ENCODE measurements at places on chromosomes 2 and 18.

DNA sequence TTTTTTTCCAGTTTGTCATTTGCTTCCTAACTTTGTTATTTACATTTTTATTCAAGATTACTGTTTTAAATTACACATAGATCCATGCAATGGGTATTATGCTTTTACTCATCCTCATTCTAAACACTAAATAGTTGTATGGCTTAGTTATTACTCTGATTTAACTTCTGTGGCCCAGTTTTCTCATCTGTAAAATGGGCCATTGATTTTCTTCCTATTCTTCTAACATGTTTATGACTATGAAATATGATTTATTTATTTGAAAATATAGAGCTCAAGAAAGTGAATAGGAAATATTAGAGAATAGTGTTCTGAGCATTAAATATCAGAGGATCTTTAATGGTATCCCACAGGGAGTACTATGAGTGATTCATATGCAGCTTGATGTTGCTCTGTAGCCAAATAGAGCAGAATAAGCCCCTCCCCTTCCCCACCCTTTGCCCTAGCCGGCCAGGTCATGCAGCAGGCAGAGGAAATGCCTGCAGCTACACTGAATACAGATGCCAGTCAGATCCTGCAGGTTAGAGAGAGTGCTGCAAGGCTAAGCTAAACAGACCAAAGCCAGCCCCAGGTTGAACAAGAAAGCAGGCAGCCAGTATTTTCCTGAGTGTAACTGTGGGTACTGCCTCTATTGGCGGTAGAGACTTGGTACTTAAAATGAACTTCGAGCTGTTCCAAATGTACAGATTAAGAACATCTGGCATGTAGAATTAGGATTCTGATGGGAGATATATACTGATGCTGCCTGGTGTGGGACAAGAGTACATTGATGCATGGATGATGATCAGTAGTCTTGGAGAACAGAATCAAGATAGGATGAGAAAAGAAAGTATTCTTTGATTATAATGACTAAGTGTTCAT lies 11.7 kb upstream of the ACYP2 start:
- DNase-seq = no peak

- DNase-seq = no peak
Observed at GRCh38 chr2:107589079-107589491, 237.6 kb upstream of the RGPD4 start.

- no peak for DNase-seq
Observed at GRCh38 chr2:136286423-136286822, 168.5 kb upstream of the CXCR4 start.

- DNase-seq = no peak
Observed at GRCh38 chr2:213101692-213102460, 49.5 kb downstream of the IKZF2 start.

- no peak for DNase-seq
Observed at GRCh38 chr2:84459944-84460429, 907 bp upstream of the SUCLG1 start.

GRCh38 chr2:59096973-59097372 lies 855.8 kb upstream of the FANCL start:
- DNase-seq = no peak

DNA sequence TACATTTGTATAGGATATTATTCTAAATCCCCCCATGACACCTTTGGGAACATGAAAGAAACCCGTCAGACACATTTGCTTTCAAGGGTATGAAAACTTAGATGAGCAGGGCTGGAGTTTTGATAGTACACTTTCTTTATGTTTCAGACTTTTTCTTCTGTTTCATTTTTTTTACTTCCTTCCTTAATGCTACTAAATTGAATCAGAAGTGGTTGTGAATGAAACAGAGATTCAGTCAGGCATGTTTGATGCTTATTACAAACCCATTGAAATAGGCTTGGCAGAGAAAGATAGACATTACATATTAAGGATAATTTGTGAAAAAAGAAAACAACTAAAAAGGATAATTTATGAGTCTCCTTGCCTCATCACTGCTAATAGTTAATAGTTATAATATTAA lies 26.8 kb downstream of the SLC30A6 start:
- no peak for DNase-seq

DNA sequence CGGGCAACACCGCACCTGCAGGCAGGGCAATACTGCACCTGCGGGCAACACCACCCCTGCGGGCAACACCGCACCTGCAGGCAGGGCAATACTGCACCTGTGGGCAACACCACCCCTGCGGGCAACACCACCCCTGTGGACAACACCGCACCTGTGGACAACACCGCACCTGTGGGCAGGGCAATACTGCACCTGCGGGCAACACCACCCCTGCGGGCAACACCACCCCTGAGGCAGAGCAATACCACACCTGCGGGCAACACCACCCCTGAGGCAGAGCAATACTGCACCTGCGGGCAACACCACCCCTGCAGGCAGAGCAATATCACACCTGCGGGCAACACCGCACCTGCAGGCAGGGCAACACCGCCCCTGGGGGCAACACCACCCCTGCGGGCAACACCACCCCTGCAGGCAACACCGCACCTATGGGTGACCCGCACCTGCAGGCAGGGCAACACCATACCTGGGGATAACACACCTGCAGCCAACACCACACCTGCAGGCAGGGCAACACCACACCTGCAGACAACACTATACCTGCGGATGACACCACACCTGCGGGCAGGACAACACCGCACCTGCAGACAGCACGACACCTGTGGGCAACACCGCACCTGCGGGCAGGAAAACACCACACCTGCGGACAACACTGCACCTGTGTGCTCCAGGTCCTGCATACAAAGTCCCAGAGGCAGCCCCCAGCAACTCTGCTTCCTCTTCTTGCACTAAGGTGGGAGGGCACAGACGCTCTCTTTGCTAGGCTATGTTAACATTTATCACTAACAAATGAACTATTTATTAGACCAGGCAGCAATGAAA lies 57.7 kb downstream of the EIPR1 start:
- DNase-seq = no peak

DNA sequence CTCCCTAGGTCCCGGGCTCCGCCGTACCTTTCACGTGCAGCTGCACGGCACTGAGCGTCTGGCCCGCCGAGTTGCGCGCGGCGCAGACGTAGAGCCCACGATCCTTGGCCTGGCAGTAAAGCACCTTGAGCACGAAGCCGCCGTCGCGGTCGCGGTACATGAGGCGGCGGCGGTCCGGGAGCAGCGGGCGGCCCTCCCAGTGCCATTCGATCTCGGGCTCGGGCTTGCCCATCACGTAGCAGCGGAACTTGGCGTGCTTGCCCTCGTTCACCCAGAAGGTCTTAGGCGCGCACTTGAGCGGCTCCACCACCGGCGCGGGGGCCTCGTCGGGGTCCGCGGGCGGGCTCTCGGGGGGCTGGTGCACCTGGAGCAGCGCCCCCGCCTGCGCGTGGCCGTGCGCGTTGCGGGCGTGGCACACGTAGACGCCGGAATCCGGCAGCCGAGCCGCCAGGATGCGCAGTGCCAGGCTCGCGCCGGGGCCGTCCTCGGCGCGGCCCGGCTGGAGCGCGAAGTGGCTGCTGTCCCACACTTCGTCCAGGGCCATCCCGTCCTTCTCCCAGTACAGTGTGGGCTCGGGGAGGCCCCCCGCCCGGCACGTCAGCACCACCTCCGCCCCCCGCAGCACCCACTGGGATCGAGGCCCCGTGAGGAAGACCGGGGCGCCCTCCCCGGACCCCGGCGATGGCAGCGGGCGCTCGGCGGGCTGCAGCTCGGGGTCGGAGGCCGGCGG lies 980 bp downstream of the OBSL1 start:
- DNase-seq = no peak

GRCh38 chr18:76507830-76508385 lies 12.9 kb upstream of the ZNF516 start:
- DNase-seq = no peak

GRCh38 chr2:64543008-64543697 lies 19.0 kb downstream of the AFTPH start:
- no peak for DNase-seq

DNA sequence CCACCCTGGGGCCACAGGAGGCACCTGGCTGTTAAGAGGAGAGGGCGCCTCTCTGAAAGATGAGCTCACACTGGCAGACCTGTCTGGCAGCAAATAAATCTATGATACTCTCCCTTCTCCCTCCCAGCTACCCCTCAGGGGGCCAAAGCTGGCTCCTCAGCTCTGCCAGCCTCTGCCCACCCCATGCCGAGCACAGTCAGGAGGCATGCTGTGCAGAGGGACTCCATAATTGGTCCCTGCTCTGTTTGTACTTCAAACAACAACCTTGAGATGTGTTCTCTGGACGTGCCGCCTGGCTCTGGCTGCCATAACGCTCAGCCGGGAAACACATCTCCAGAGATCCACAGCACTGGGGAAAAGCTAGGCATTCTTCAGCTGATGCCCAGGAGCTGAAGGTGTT lies 126.7 kb downstream of the GALNT14 start:
- DNase-seq = no peak

DNA sequence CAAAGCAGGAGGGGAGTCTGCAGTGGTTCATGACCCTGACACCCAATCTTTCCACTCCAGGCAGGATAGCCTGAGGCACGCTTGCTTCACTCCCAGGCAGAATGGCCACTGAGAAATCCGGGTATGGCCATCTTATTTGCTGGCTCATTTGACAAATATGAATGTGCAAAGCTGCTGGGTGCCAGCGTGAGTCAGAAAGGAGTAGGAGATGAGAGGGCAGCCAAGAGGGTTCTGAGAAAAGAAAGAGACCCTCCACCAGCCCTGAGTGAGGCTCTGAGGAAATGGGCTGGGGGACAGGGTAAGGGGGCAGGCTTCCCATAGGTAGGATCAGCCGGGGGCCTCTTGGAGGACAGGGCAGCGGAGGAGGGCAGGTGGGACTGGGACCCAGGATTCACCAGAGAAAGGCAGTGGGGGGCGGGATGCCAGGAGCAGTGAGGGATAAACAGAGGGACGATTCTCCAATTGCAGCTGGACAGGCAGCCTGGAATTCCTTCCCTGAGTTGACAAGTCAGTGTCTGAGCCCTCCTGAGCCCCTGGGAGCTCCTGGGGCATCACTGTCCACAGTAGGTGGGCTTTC lies 15.2 kb downstream of the RAMP1 start:
- DNase-seq = no peak

- no peak for DNase-seq
Observed at GRCh38 chr2:3214806-3215404, 162.7 kb downstream of the EIPR1 start.
